Mucosa of gallbladder (tissue), 1 donor: ENCODE measurements at places on chromosomes 1 and 21. TPM values are rescaled to one million over a fixed set of nuclear protein-coding genes. Genes with fewer than 3 reads are reported as not detected.
A peak's percentile ranks its signal among the peaks of the same experiment; 100 is the strongest.

DNA sequence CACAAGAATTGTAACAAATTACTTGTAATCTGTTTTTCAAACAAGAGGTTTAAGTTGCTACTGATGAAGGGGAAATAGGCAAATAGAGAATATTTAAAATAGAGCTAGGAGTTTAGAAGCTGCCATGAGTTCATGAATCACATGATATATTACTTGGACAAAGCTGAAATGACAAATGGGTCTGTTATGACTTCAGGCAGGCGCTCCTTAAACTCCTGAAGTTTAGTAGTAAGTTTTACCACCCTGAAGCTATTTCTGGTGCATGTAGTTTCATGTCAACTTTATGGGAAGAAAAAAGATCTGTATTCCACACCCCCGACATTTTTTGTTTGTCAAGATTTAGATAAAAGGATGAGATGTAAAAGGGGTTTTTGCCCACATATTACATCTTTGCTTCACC is 58.5 kb downstream of the PLA2G4A start:
- DNase-seq: no peak

DNA sequence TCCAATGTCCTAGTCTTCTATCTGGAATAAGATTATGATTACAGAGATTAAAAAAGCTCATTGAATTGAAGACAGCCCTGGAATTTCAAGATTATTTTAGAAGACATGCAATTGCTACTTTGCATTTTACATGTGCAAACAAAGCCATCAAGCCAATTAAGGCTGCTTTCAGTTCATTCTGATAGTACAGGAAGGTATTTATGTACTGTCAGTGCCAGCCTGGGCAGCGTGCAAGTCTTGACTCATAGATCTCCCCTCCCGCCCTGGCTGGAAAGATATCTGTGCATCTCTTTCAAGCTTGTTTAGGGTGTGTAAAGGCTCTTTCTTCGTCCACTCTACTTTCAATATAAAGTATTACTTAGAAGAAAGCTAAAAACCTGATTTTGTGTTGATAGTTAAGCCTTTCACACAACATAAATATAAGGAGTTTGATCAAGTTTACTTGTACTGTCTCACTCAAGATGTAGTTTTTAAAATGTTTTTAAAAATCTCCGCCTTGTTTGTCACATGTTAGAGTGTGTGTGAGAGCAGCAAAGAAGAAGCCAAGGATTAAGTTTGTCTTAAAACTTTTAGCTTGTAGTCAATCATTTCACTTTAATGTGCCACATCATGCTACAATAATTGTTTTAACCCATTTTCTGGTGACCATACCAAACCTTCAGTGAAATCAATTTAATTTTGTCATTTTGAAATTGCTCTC is 13.6 kb upstream of the LYPLAL1 start:
- no peak for DNase-seq

- peak; percentile 94 for DNase-seq
Observed at GRCh38 chr1:114511032-114511785, at the start of gene TRIM33. Gene TRIM33, minus strand, starts transcription at chr1:114511203. Its CDS starts 127 bp downstream, at chr1:114511076.

DNA sequence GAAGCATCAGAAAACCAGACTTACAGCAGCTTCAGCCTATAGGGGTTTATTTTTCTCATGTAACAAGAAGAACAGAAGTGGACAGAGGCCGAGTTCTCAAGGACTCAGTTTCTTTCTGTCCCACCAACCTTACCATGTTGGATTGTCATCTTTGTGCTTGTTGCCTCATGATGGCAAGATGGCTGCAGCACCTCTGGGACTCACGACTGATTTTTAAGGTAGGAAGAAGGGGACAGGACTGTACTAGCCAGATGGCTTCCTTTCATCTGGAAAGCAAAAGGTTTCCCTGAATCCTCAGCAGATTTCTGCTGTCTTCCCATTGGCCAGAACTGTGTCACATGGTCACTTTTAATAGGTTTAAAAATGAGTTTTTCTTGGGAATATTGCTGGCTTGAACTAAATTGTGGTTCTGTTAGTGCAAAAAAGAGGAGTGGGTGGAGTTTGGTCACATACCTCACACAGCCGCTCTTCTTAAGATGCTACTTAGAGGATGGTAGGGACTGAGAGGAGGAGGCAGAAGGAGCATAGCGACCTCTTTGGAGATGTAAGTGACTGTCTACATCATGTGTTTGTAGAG is 48.1 kb upstream of the ENAH start:
- DNase-seq: no peak

DNA sequence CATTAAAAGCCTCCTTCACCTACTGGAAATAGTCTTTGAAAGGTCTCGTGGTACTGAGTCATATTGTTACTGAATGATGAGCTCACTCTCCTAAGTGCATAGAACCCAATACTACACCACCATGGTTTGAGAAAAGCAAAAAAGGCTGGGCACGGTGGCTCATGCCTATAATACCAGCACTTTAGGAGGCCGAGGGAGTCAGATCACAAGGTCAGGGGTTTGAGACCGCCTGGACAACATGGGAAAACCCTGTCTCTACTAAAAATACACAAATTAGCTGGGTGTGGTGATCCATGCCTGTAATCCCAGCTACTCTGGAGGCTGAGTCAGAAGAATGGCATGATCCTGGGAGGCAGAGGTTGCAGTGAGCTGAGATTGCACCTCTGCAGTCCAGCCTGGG is 3.3 kb upstream of the HNRNPCL1 start:
- DNase-seq: no peak

DNA sequence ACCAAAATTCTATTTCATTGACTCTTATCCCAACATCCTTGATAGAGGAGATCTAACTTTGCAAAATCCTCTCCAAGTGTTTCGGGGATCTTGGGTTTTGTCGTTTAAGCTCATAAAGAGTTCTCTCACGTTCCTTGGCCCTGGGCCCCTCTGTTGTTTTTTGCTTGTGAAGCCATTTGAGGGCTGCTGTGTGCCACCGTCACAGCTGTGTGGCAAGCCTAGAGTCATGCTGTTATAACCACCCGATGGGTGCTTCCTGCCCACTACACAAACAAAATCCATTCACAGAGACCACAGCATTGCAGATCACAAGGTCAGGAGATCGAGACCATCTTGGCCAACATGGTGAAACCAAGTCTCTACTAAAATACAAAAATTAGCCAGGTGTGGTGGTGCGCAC is 154.1 kb downstream of the ADSS2 start:
- DNase-seq: no peak

GRCh38 chr21:44639331-44639655 is 2.1 kb downstream of the KRTAP10-10 start:
- no peak for DNase-seq

GRCh38 chr1:207676153-207676552 is 31.2 kb downstream of the CR1L start:
- no peak for DNase-seq

DNA sequence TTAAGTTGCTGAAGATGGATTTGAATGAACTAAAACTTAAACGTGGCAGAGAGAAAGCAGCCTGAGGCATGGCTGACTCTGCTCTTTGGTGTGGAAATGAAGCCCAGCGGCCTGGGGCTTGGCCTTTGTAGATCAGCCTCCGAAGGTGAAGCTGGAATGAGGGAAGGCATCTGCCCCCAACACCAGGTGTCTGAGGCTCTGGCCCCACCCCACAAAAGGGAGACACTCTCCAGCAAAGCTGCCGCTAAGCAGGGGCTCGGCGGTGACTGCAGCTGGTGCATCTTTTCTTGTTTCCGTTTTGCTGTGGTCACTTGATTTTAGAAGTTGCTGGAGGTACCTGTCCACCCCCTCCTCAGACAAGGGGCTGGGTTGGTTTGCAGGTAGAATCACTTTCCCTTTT is 38.2 kb upstream of the NID1 start:
- no peak for DNase-seq

- peak; percentile 42 for DNase-seq
Observed at GRCh38 chr1:245997471-245998258, 509.4 kb downstream of the SMYD3 start.

DNA sequence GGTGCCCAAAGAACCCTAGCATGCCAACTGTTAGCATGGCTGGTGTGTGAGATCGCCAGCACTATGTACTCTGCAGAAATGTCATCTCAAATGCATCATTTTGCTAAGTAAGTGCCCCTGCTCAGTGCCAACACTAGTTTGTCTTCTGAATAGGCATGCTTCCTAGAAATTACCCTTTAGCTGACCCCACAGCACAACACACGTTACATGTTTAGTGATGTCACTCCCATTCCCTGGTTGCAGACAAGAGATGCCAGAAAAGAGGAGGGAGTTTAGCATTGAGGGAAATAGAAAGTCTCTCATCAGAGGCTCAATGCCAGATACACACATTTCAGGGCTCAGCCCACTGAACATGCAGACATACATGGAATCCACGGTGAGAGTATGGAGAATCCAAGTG is 9.3 kb upstream of the ST6GALNAC3 start:
- DNase-seq: no peak

DNA sequence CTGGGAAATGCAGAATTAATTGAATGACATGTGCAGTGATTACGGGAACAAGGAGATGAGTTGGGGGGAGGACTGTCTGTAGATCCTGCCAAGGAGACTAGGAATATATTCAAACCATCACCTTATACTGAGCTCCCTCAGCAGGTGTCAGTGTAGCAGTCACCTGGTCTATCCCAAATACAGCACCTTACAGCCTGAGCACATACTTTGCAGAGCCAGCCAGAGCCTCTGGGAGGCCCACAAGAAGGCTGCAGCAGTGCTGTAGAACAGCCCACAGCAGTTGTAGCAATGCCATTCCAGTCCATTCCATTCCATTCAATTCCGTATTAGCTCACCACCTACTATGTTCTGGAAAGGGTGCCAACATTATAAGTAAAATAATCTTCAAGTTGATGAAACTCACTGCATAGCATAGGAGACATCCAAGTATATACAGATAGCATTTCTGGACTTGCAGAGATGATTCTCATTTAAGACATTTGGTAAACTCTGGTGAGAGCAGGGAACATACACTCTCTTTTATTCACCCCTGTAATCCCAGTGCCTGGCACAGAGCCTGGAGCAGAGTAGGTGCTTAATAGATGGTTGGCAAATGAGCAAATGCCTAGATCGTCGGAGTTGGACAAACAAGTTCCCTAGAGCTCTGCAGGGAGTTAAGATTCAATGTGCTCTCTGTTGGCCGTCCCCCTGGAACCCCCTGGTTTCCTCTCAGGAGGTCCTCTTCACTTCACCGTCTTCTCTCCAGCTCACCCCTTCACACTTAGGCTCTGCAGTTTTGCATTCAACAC is 44.7 kb downstream of the KCNC4 start:
- DNase-seq: no peak

DNA sequence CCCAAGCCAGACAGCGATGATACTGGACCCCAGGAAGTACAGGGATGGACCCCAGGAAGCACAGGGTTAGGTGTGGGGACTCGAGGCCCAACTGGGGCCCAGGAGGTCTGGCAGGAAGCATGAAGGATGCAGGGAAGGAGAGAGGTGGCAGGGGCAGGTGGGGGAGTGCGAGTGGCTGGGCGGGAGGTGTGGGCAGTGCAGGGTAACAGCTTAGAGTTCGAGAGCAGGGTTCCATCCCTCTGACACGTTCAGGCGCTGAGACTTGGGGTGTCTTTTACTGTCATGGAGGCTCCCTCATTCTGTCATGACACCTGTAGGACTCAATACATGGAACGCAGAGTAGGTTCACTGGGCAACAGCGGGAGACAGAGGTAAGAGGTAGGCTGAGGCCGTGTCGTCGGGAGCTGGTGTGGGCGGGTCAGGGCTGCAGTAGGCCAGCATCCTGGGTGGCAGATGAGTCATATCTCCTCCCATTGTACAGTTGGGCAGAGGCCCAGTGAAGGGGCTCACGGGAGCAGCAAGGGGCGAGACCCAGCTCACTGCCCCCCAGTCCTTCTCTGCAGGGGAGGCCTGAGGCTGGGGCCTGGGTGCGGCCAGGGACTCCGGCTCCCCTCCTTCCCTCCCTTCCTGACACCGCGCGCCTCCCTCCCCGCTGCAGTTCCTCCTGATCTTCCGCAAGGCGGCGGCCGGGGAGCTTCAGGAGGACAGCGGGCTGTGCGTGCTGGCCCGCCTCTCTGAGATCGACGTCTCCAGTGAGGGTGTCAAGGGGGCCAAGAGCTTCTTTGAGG is 11.6 kb upstream of the CTRC start:
- peak; percentile 74 for DNase-seq

- DNase-seq: no peak
Observed at GRCh38 chr1:42453386-42453785, 2.4 kb downstream of the ZMYND12 start.

- DNase-seq: no peak
Observed at GRCh38 chr1:201678264-201679101, 139.6 kb downstream of the NAV1 start.

- DNase-seq: no peak
Observed at GRCh38 chr1:81377406-81377805, 423.3 kb upstream of the ADGRL2 start.

DNA sequence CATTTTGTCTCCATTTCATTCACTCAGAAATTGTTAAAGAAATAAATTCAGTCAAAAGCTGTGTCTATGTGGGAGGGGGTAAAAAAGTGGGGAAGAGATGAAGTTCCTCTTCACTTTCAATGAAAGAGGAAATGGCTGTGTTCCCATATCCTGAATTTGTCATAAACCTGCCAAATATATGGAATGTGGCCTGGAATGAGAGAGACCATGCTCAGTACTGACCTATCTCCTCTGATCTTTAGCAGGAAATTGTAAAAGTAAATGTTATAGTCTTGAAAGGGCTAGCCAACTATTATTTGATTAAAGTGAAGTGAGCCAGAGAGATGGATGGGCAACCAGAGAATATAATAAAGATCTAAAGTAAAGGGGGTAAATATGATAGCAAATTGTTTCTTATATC is 130.3 kb upstream of the C21orf91 start:
- no peak for DNase-seq

- peak; percentile 46 for DNase-seq
Observed at GRCh38 chr1:87478231-87478630, 149.6 kb downstream of the LMO4 start.

Gene SAMSN1
- total RNA-seq: 8.8 TPM

Gene WDR77
- total RNA-seq: 25.6 TPM

Gene IFNLR1
- total RNA-seq: 11.2 TPM

Gene LCE1F
- not detected for total RNA-seq

Gene GJB5
- 6.2 TPM for total RNA-seq

Gene KRTAP12-4
- not detected for total RNA-seq
